ENCODE measurements at places on chromosomes 5 and 9.
A peak's percentile ranks its signal among the peaks of the same experiment; 100 is the strongest.

- no peak for DNase-seq
Observed at GRCh38 chr9:124013309-124014210, 2.0 kb downstream of the LHX2 start.

GRCh38 chr9:124164811-124165210, 92.9 kb upstream of the NEK6 start:
- peak; percentile 26 for DNase-seq

DNA sequence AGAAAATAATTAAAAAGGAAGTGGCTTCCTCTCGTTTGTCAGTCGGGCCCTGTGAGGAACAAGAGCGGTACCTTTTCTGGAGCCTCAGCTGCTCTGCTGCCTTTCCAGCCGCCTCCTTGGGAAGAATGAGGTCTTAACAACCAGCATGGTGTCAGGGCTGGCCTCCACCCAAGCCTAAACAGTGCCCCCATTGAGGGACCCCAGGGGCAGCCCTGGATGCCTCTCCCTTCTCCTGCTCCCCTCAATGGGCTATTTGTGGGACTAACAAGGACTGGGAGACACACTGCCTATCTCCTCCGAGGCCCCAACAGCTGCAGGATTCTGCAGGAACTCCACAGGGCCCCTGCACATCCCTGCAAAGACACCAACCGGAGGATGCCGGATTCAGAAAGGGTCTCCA, 155.4 kb upstream of the MAP3K1 start:
- DNase-seq: no peak

DNA sequence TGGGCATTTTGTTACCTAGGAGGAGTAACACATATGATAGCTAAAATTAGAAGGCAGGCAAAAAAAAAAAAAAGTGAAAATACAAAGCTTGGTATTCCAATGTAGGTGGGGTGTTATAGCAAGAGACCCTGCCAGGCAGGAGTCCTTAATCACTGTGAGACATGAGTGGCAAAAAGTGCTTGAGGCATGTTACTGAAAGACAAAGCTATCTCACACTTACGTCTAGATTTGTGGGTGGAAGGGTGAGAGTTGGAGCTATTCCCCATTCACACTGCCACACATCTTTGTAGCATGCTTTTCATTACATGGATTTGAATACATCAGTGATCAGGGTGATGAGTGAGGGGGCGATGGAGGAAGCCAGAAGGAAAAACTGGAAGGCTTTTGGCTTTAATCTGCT, 2.6 kb upstream of the PLPPR1 start:
- no peak for DNase-seq

DNA sequence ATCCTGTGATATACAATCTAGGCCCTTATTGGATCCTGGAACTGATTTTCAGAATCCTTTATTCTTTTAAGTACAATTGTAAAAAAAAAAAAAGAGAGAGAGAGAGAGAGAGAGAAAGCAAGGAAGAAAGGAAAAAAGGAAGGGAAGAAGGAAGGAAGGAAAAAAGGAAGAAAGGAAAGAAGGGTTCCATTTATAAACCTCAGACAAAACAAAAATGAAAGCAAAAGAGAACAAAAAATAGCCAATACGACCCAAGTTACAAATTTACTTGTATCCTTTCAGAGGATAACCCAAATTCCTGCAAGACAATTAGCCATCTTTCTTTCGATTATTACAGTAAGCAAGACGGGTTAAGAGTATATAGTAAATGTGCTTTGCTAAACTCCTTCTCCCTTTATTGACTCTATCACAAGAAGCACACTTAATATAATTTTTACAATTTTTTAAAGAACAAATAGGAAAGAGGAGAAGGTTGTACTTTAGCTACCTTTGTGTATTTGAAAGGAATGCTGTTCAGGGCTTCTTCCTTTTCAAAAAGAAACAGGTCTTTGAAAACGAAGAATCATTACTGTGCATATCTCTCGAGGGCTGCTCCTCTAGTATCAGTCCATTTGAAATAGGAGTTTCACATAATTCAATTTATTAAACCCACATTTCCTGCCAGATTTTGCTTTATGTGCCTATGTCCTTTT, 543.3 kb downstream of the RAB3C start:
- no peak for DNase-seq

- DNase-seq: no peak
Observed at GRCh38 chr5:178730940-178731265, 444 bp upstream of the ZNF354A start.
